Activated CD8-positive, alpha-beta T cell treated with anti-CD3 and anti-CD28 coated beads for 36 hours (primary cell): ENCODE measurements at places on chromosomes 13 and 19. TPM values are rescaled to one million over a fixed set of nuclear protein-coding genes. Genes with fewer than 3 reads are reported as not detected.

Gene LMTK3
- total RNA-seq = 4.0 TPM

Gene S1PR2
- total RNA-seq = 6.6 TPM

Gene C1QTNF9B
- not detected for total RNA-seq

Gene SPRED3
- total RNA-seq = 1.5 TPM

Gene ZNF132
- total RNA-seq = 3.8 TPM

Gene CYP2F1
- not detected for total RNA-seq
